Choroid plexus epithelial cell (primary cell): ENCODE measurements at places on chromosomes 12 and 14.

DNA sequence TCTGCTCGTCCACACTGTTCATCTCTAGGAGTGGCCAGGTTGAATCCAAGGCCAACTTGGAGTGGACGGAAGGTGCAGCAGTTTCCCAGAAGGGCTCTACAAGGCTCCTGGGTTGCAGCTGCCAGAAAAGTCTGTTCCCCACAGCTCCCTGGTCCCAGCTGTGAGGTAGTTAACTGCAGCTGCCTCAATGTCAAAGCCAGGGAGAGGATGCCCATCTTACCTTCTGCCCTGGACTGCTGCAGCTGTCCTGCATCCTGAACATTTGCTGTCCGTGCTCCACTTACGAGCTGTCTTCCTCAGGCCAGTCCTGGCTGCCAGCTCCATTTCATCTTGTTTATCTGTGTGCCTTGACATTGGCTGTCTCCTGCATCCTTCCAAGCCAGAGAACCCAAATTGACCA is 227.3 kb downstream of the SLC41A2 start:
- no peak for DNase-seq

GRCh38 chr12:39440781-39441180 is 2.1 kb downstream of the KIF21A start:
- DNase-seq: no peak

DNA sequence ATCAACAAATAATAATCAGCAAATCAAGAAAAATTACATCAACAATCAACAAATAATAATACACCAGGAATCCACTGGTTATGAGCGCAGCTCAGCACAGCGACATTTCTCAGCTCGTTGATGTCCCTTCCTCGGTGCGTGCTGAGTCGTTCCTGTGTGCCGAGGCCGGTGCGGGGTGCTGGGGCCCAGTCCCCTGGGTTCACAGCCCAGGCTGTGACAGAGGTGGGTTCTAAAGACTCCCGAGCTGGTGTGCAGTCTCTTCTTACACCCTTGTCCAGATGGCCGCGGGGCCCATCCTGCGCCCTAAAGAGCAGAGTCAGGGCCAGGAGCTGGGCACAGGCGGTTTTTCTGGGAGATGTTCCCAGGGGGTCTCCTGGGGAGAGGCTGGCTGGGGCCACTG is 26.9 kb upstream of the TRAF3 start:
- no peak for DNase-seq

DNA sequence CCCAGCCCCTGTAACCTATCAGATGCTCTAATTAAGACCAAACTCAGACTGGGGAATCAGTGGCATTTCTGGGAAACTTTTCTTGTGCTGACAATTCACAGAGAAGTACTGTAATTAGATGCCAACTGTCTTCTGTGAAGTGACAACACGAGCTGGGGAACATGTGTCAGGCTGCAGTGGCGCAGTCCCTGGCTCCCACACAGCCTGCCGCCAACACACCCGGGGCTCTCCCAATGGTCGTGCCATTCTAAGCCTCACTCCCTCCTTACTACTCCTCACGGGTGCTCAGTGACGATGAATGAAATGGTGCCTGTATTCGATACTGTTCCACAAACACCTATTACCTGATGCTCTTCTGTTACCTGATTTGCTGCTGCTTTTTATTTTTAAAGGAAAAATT is 18.6 kb downstream of the GARIN2 start:
- DNase-seq: no peak

- DNase-seq: no peak
Observed at GRCh38 chr12:106300761-106301160, 1.8 kb upstream of the TCP11L2 start.

DNA sequence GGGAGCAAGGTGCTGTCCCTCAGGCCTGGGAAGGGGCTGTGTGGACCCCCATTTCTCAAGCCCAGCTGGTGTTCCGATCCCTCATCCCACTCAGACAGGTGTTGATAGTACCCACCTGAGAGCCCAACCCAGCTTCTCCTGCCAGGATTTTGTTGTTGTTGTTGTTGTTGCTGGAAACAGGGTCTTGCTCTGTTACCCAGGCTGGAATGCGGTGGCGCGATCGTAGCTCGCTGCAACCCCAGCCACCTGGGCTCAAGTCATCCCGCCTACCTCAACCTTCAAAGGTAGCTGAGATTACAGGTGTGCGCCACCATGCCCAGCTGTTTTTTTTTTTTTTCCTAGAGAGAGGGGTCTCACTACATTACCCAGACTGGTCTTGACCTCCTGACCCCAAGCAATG is 209.9 kb downstream of the PHETA1 start:
- no peak for DNase-seq

DNA sequence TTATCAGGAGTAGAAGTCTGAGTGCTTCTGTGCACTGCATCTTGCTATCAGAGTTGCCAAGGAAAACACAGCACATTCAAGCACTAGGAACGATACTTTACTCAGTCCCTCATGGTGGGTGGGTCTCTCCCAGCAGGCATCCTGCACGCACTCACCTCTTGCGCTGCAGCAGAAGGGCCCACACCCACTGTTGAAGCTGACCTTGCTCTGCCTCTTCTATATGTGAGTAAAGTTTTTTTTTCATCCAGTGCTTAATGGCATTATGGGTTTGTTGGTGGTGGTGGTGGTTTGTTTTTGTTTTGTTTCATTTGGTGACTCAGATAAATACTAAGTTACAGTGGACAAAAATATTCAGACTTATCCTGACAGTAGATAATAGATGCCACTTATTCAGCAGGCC is 348.5 kb downstream of the EGLN3 start:
- DNase-seq: peak; percentile 45

GRCh38 chr14:39451811-39452210 is 19.6 kb upstream of the FBXO33 start:
- no peak for DNase-seq

DNA sequence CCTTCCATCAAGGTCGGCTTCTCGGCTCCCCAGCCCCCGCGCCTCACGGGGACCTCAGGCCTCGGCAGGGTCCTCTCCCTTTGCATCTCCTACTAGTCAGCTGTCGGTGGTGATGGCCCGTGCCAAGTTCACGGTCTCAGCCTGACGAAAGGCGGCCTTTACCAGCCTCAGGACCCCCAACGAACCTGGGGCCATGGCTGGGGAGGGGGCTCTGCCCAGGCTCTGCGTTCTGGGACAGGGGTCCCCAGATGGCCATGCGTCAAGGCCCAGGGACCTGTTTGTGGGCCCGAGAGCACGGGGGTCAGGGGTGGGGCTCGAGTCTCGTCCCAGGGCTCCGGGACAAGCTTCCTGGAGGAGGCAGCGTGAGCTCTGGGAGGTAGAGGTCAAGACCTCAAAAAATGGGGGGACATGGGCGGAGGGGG is 32.8 kb upstream of the DEGS2 start:
- DNase-seq: no peak

- DNase-seq: no peak
Observed at GRCh38 chr12:836952-837351, 84.6 kb downstream of the WNK1 start.

- peak; percentile 95 for DNase-seq
Observed at GRCh38 chr14:89425931-89426330, 8.9 kb upstream of the FOXN3 start.

DNA sequence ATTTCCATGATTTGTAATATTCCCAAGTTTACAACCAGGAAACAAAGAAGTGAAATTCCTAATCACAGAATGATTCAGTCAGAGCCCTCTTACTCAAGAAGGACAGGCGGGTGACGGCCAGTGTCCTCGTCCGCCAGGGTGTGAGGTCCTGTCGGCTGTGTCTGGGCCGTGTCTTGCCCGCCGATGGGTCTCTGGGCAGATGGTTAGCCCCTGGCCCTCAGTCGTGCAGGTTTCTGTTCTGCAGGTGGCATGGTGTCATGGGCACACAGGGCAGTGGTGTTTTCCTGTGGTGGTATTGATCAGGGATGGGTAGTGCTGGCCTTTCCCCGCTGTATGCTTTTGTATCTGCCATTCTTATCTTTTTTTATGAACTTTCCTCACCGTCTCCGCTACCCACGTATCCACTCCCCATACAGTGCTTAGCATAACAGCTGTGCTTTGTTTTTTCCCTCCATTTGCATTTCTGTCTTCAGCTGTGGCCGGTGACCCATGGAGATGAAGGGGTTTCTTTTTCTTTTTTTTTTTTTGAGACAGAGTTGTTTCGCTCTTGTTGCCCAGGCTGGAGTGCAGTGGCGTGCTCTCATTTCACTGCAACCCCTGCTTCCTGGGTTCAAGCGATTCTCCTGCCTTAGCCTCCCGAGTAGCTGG is 100.7 kb downstream of the TSPAN9 start:
- no peak for DNase-seq

- no peak for DNase-seq
Observed at GRCh38 chr14:91835197-91835919, 32.0 kb downstream of the TC2N start.

DNA sequence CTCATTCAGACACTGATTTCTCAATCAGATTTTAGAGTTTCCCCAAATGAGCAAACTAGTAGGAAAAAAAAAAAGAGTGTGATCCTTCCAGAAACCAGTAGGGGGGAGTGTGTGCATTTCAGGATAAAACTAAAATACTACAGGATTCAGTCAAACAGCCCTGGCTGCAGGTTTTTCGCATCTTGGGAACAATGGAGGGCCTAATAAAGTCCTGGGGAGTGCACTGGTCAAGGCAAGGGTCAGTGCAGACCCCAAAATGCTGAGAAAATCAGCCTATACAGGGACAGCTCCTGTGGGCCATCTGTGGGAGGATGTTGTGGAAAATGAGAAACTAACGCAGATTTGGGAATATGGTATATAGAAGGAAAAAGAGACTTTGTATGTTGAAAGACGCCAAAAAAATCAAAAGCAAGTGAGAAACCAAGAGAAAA is 22.2 kb upstream of the ABCD4 start:
- DNase-seq: peak; percentile 71

- DNase-seq: no peak
Observed at GRCh38 chr14:46887144-46887543, 235.6 kb upstream of the RPL10L start.
